ENCODE measurements at places on chromosomes 4 and X.

DNA sequence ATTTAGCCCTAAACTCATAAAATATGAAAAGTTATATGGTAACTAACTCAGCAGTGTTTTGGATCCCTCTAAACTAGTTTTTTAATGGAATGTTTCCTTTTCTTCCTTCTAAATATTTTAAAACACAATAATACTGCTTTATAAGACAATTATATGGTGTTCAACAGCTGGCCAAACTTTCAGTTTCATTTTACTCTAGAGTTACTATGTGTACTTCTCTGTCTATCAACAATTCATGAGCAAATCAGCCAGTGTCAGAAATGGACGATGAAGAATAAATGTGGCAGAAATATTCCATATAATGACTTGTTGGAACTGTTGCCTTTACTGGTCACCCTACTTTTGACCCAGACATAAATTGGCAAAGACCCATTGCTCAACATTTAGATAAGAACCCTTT, 64.8 kb upstream of the CXXC4 start:
- DNase-seq: no peak

GRCh38 chrX:72663737-72664136, 50.4 kb downstream of the PHKA1 start:
- DNase-seq: no peak

GRCh38 chr4:114226968-114227760, 247.7 kb upstream of the ARSJ start:
- no peak for DNase-seq

DNA sequence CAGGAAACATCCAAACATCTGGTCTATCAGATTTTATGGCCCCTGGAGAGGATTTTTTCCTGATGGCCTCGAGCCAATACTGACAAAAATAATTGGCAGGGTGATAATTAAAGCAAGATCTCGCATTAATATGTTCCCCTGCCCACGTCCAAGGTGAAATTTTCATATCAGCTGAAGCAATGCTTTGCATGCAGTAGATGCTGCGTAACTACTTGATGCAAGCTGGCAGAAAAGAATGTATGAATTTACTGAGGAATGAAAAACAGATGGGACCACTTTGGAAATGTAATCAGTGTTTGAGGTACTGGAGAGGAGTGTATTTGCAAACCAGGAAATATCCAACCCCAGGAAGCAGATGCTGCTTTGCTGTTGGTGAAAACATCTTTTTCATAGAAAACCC, 36.8 kb upstream of the REST start:
- DNase-seq: no peak

DNA sequence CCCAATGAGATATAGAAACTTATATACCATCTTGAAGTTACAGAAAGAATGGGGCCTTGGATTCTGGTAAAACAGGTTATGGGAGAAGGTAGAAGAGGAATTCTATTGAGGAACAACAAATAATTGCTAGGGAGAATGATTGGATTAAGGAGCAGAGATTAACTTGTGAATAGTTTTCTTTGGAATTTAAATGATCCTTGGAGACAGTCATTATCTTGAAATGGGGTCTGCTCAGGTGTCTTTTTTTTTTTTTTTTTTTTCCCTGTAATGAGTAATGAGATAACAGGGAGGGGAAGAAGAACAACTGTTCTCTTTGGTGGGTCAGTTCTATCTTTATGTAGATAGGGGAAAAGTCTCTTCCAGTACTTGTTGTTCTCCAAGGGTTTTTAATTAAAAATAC, 1406.0 kb downstream of the RPA4 start:
- DNase-seq: no peak

GRCh38 chrX:53939127-53939526, 105.1 kb downstream of the PHF8 start:
- DNase-seq: no peak

DNA sequence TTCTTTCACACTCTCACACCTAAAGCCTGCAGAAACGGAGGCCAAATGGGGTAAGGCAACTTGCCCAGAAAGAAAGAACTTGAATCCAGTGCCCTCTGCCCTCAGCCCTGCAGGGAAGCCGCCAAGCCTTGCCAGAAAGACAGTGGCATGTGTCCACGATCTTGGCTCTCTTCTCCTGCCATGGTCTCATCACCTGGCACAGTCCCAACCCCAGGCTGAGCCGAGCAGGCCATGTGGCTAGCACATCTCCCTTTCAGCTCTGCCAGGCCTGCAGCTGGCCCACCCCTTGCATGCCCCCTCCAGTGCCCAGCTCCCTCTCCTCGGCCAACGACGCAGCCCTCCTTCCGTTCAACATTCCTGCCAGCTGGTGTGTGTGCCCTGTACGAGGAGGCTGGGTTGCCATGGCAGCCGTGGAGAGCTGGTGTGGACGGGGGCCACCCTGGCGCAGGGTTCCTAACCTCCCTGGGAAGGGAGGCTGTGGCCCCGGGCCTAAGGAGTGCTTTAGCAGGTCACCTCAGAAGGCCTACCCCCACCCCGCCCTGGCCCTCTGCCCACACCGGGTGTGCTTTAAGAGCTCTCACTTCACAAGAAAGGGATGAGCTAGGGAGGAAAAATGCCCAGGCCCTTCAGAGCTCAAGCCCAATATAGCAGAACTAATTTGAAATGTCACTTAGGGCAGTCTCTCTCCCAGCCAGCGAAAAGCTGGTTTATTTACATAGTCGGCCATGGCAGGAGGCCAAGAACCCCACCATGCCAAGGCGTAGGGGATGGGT, 73.0 kb upstream of the PJA1 start:
- DNase-seq: no peak

DNA sequence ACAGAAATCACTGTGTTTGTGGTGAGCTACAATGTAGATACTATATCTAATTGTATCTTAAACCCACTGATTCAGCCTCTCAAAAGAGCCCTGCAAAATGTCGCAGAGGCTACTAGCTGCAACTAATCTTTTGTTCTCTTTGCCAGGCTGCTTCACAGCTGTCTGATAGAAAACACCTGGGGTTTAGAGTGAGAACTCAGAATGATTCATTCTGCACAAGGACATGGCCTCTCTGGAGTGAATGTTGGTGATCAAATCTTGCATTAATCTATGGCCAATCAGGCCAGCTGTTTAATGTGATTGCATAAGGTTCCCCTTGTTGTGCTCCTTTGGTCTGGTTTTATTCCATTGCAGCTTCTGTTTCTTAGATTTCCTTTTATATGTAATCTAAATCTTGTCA, 100.3 kb downstream of the EMCN start:
- no peak for DNase-seq

GRCh38 chr4:22090661-22091351, 142.2 kb upstream of the KCNIP4 start:
- no peak for DNase-seq

DNA sequence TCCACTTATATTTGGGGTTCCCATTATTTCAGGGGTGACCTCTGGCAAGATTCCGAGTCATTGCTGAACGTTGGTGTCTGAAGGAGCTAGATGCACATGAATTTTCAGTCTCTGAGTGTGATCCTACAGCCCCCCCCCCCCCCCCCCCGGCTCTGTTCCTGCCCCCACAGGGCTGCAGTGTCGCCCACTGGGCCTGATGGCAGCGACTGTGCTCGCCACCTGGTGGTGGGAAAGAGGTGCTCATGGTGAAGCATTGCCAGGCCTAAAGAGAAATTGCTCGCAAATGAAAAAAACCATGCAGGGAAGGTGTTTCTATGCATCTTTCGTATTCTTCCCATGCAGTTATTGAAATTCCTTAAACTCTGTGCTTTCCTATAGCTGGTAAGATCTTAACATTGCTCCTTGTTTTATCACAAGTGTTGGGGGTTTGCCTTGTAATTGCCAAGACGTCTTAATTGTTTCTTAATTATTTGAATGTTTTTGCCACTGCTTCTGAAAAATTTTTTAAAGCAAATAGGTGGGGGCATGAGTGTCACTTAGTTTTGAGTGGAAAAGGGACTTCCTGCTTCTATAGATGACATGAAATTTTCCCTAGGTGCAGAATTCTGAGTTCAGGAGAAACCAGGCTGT, 63.2 kb downstream of the CLDN22 start:
- DNase-seq: peak; percentile 7

DNA sequence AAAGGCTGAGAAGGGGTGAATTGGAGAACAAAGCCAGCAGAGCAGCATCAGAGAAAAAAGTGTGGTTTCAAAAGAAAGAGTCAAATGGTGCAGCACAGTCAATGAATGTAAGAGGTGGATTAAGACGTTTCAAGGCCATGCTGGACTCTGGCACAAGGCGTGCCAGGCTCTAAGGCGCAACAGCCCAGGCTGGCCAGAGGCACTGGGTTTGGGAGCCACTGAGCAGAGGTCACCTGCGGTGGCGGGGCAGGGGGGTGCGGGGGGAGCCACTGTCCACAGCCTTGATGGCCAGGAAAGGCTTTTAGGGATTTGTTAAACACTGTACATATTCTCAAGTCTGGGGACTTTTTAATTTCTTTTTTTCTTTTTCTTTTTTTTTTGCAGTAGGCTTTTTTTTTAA, 222.5 kb upstream of the FAT1 start:
- DNase-seq: no peak

DNA sequence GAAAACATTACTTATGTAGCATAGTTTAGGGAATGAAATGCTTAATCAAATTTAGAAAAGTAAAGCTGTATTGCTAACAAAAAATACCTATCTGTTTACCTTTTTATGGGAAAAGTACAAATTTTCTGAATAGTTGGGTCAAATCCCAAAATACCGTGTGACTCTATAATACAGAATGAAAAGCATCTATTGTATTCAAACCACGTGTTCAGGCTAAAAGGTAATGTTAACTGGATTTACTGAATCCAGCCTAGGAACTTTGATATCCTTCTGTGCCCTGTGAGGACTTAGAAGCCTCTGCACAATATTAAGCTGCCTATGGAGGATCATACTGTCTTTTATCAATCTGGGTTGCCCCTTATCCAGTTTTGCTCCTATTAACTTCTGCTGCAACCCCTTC, 36.3 kb upstream of the AGA start:
- no peak for DNase-seq

- DNase-seq: no peak
Measured at GRCh38 chrX:12955882-12956703, 18.8 kb upstream of the TMSB4X start.

DNA sequence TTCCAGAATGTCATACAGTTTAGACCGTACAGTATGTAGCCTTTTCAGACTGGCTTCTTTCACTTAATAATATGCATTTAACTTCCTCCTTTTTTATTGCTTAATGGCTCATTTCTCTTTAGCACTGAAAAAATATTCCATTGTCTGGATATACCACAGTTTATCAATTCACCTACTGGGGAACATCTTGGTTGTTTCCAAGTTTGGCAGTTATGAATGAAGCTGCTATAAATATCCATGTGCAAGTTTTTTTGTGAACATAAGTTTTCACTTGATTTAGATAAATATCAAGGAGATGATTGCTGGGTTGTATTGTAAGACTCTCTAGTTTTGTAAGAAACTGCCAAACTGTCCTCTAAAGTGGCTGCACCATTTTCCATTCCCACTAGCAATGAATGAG, 375.5 kb downstream of the PCDH18 start:
- no peak for DNase-seq
